ENCODE measurements at places on chromosomes 11 and 22.

- DNase-seq: no peak
Measured at GRCh38 chr11:5065027-5065426, 4.3 kb upstream of the OR52E1 start.

DNA sequence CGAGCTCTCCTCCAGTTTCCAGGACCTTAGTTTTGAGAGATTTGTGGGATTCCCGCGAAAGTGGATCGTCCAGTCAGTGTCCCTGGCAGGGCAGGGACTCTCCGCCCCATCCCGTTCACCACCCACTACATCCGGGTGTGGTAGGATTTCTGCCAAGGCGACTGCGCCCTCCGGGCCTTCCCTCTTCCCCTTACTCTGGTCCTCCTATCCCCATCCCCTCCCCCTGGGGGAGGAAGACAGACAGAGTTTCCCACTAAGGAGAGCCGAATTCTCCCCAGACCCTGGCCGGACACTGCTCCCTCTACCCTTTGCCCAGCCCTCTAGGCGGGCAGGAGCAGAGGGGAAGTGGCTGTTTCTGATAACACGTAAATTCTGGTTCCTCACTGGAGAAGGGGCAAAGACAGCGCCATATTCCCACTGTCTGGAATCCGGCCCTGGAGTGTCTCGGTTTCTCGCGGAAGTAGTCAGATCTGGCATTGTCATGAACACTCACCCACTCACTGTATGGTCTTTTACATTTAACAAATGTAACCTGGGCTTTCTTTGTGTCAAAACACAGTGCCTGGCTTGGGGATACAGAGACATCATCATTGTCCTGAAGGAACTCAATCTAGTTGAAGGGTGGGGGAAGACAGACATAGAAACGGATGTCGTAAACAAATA lies 1.1 kb upstream of the NECTIN1 start:
- no peak for DNase-seq

DNA sequence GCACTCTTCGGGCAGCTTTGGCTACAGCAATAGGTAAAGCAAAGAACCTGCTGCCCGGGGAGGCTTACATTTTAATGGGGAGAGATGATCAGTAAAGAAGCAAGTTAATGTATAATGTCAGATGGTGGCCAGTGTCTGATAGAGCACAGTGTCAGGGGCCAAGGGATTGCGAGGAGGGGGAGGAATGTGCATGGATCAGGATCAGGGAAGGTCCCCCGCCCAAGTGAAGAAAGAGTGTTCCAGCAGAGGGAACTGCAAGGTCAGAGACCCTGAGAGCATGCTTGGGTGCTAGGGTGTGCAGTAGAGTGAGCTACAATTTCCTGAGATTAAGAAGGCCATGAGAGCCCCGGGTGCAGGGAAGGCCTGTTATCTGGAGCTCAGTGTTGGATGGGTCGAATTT lies 39.7 kb downstream of the TIMP3 start:
- DNase-seq: no peak

DNA sequence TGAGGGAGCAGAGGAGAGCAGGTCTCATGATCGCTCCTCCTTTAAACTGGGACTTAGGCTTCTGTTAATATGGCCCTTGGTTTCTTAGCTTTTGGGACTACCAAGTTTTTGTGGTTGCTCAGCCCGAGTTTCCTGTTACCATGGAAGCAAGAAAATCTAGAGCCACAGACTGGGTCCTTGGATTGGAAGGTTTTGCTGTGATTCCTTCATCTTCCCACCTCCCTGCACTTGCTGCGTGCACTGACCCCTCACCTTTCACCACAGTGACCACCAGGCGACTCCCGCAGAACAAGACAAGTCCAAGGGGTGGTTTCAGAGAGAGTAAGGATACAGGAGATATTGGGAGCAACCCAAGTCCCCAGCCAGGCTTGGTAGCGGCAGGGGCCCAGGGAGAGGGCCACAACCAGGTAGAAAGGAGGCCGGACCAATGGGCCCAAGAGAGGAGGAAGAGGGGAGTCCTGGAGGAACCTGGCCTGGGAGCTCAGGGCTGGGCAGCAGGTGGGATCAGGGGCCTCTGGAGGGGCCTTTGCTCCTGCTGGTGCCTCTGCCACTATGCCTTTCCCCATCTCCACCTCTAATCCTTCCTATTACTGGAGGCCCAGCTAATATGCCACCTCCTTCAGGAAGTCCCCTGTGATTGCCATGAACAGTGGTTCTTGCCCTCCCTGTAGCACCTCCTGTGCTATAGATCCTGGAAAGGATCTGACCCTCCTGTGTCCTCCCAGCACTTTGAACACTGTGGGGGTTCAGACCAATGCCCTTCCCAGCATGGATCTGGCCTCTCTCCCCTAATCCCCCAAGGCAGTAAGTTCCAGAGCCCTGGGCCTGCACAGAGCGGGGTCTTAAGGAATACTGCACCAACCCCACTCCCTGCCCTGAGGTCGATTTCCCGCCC lies 21.2 kb downstream of the CSF2RB start:
- no peak for DNase-seq

DNA sequence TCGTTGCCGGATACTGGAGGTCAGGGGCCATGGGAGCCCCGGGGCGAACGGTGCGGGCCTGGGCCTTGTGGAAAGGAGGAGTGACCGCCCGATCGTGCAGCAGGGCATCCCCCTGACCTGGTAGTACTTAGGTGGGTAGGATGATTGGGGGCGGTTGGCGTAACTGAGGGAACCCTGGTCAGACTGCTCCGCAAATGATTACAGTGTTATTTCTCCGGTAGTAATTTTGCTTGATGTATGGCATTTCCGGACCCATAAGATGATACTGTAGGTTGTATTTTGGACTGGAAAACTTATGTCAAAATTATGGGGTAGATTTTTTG lies 762 bp downstream of the MTMR3 start:
- no peak for DNase-seq
